Osteocyte (in vitro differentiated cells): ENCODE measurements at places on chromosomes 4 and X. TPM values are rescaled to one million over a fixed set of nuclear protein-coding genes. Genes with fewer than 3 reads are reported as not detected.

DNA sequence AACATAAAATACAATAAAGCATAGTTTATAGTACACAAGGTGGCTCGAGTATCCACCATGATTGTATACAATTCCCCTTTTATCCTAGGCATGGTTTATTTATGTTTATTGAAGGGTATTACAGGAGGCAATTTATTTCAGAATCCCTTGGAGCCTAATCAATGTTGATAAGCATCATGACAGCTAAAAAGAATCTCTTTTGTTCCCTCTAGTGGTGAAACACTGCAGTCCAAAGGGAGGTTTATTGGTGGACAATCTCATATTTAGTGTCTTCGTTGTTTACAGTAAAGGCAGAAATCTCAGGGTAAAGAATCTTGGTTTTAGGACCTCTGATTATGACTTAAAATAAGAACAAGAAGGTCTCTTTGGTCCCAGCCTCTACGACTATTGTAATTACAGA is 1712.5 kb downstream of the C4orf33 start:
- peaks cover 6% of the 10 kb centered on the region for H3K27me3 ChIP-seq
- DNase-seq: no peak
- H3K4me1 ChIP-seq: peaks cover 3% of the 10 kb centered on the region
- H3K4me3 ChIP-seq: no peak overlapping the region
- no peaks in the 10 kb centered on the region for H3K36me3 ChIP-seq

- no peak overlapping the region for H3K4me3 ChIP-seq
- no peaks in the 10 kb centered on the region for H3K36me3 ChIP-seq
- DNase-seq: no peak
- H3K4me1 ChIP-seq: peaks cover 14% of the 10 kb centered on the region
Measured at GRCh38 chrX:15989716-15990115, 133.6 kb upstream of the GRPR start.

GRCh38 chr4:140234697-140235060 is 80.7 kb upstream of the MAML3 start:
- H3K27me3 ChIP-seq: no peaks in the 10 kb centered on the region
- no peak overlapping the region for H3K4me3 ChIP-seq
- DNase-seq: no peak
- no peaks in the 10 kb centered on the region for H3K36me3 ChIP-seq
- no peak overlapping the region for H3K27ac ChIP-seq
- peaks cover 48% of the 10 kb centered on the region for H3K4me1 ChIP-seq

- no peaks in the 10 kb centered on the region for H3K27me3 ChIP-seq
- H3K4me1 ChIP-seq: peaks cover 6% of the 10 kb centered on the region
- no peak overlapping the region for H3K4me3 ChIP-seq
- peaks cover 16% of the 10 kb centered on the region for H3K36me3 ChIP-seq
Measured at GRCh38 chr4:88792268-88792781, 94.7 kb upstream of the NAP1L5 start.

DNA sequence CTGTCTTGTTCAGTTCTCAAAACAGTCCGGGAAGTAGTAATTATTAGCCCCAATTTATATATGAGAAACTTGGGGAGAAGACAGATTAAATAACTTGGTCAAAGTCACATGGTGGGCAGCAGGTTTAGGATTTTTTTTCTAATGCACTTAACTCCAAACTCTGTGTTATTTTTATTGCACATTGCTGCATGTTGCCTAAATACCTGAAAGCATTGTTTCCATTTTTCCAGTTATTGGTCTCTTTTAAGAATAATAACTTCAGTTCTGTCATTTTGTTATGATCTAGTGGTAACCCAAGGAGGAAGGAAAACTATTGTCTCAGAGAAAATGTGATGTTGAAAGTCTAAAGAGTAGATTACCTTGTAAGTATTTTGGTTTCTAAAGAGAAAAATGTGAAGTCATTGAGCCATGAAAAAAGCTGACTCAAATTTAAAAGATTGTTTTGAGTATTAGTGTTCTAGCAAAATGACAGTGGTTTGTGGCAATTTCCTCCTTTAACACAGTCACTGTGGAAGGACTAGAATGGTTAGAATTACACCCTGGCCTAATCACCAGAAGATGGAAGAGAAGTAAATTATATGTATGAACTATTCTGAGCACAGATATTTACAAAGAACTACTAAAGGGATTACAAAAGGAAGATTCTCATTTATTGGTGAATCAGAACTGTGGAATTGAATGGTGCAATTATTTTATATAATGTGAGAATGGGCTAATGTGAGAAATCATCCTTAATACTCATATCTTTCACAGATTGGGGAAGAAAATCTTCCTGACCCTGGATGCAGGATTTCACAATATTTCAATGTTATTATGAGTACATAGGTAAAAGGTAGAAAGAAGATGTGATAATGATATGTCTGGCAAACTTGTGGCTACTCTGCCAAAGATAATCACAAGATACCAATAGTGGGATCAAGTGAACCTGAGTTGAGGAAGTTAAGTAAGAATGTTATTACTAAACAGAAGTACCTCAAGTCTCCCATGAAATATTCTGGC is 21.7 kb upstream of the CXCL8 start:
- no peaks in the 10 kb centered on the region for H3K36me3 ChIP-seq
- H3K4me3 ChIP-seq: no peak overlapping the region
- peaks cover 45% of the 10 kb centered on the region for H3K4me1 ChIP-seq
- DNase-seq: no peak

DNA sequence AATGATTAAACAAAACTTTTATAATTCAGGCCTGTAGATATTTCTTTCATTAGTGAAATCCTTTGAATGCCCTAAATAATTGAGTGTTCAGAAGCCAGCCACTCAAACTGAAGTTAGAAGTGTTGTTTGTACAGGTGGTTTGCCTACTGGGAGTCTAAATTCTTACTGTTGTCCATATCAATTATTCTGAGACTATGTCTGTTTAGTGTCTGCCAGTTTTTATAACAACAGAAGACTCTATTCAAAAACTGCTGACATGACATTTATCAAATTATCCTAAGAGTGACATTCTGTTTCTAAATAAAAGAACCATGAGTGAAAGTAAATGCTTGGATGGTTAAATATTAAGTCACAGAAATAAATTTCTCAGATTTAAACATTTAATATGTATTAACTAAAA is 375.1 kb downstream of the FAT4 start:
- no peak for DNase-seq
- H3K4me1 ChIP-seq: peaks cover 34% of the 10 kb centered on the region
- no peaks in the 10 kb centered on the region for H3K36me3 ChIP-seq
- no peaks in the 10 kb centered on the region for H3K27me3 ChIP-seq
- peak overlapping the region; percentile 68 for H3K27ac ChIP-seq

DNA sequence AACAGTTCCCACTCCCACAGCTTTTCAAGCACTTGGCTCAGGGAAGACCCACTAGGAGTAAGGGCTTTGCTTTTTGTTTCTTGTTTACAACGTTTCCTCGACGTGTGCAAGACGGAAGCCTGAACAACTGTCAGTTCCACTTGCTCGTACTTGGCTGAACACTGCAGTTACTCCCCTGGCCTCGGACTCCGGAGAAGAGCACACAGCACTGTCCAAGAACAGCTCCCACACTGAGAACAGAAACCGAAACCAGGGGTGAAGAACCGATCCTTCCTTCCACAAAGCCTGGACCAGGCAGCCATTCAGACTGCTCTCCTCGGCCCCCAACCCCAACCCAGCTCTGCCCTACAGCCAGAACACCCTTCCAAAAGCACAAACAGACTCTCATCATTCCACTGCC is 25.5 kb downstream of the IRF2 start:
- H3K27ac ChIP-seq: peak overlapping the region; percentile 51
- H3K4me3 ChIP-seq: no peak overlapping the region
- peaks cover 68% of the 10 kb centered on the region for H3K4me1 ChIP-seq

DNA sequence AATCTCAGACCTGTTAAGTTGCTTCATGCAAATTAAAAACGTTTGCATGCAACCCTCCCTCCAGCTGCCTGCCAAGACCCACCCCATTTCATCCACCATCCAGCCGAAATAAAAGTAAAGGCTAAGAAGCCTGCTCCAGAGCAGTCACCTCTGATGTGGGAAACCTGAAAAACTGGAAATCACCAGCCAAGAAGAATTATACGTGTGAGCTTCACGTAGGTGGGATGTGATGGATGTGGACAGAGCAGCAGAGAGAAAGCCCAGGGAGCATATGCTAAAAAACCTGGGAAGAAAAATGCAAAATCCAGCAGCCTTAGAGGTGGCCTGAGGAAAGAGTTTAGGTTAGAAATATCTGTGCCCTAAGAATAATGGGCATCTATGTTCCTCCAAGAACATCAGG is 160.6 kb upstream of the STS start:
- H3K27me3 ChIP-seq: no peaks in the 10 kb centered on the region
- H3K4me1 ChIP-seq: peaks cover 10% of the 10 kb centered on the region
- DNase-seq: no peak
- H3K27ac ChIP-seq: no peak overlapping the region

DNA sequence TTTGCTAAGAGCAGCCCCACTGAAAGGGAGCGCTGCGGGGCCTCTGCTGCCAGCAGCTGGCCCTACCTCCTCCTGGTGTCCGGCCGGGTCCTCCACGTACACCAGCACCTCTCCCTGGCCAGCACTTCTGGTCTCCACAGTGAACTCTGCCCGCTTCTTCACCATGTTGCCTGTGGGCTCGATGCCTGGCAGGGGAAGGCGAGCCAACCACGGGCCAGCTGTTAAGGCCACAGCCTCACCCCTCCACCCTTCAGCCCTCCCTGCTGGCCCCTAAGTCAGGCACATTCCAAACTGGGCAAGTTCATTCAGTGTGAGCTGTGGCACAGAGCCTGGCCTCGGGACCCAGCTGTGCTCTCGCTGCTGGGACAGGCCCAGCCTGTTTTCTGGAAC is 7.8 kb downstream of the FLNA start:
- H3K4me1 ChIP-seq: peaks cover 13% of the 10 kb centered on the region
- no peaks in the 10 kb centered on the region for H3K27me3 ChIP-seq
- H3K36me3 ChIP-seq: peaks cover 15% of the 10 kb centered on the region

GRCh38 chr4:107317611-107318010 is 281.5 kb upstream of the DKK2 start:
- no peaks in the 10 kb centered on the region for H3K36me3 ChIP-seq
- peaks cover 11% of the 10 kb centered on the region for H3K4me1 ChIP-seq
- no peak for DNase-seq
- H3K27me3 ChIP-seq: no peaks in the 10 kb centered on the region

- no peaks in the 10 kb centered on the region for H3K27me3 ChIP-seq
- H3K36me3 ChIP-seq: no peaks in the 10 kb centered on the region
- no peak overlapping the region for H3K4me3 ChIP-seq
- no peak overlapping the region for H3K27ac ChIP-seq
- no peaks in the 10 kb centered on the region for H3K4me1 ChIP-seq
- DNase-seq: no peak
Measured at GRCh38 chrX:87901060-87901459, 383.5 kb downstream of the KLHL4 start.

DNA sequence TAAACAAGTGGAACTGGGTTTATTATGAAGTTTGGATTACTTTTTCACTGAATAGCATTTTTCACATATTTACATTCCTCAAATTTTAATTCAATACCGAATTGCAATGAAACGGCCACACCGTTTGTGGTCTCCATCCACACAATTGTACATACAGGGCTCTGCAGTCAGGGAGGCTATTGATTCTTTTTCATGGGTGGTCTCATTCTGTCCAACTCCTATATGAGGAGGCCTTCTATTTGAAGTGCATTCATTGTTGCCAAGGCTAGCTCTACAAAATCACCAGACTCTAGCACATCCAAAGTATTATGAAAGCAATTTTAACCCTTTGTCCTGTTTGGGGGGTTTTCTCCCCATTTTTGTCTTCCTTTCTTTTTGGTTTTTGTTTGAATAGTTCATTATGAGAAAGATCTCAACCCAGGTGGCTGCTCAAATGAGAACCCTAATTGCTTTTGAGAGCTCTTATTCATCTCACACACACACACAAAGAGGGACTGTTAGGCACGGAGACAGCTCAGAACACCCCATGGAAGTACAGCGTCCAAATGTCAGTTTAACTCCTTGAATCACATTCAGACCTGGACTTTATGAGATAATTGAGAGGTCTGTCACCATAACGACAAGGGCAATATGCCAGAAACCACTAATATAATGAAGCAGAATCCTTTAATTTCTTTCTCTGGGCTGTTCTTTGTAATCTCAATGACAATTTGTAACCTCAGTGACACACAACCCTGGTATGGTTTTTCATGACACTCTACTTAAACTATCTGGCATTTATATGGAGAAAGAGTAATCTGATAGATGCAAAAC is 79.4 kb downstream of the NLGN4X start:
- no peaks in the 10 kb centered on the region for H3K36me3 ChIP-seq
- H3K4me3 ChIP-seq: no peak overlapping the region
- H3K27ac ChIP-seq: no peak overlapping the region
- H3K4me1 ChIP-seq: no peaks in the 10 kb centered on the region
- H3K27me3 ChIP-seq: no peaks in the 10 kb centered on the region

DNA sequence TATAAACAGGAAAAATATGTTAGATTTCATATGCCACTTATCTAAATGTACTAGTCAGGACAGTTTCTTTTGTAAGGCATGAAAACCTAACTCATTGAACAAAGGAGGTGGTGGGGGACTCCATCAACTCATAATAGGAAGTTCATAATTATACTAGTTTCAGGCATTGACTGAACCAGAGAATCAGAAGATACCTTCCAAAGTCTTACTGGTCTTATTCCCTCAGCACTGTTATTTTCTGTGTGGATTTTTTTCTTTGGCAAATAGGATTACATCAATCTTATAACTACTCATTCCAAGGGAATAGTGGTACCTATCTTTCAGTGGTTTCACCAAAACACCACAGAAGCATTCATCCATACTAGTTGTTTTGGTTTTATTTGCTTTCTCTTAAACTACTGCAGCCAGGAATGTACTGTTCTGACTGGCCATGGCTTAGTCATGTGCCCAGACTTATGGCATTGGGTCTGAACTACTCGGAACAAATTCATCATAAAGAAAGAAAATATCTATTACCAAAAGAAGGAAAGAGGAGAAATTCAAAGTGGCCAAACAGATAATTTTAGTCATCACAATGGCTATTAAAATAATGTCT is 273.9 kb downstream of the ARAP2 start:
- H3K4me1 ChIP-seq: no peaks in the 10 kb centered on the region
- no peak for DNase-seq
- H3K27me3 ChIP-seq: peaks cover 9% of the 10 kb centered on the region
- no peak overlapping the region for H3K4me3 ChIP-seq

- H3K4me3 ChIP-seq: no peak overlapping the region
- no peaks in the 10 kb centered on the region for H3K4me1 ChIP-seq
- DNase-seq: no peak
- H3K27ac ChIP-seq: no peak overlapping the region
- H3K27me3 ChIP-seq: no peaks in the 10 kb centered on the region
Measured at GRCh38 chrX:119094819-119095218, 22.0 kb downstream of the CT47C1 start.

Gene UNC5C
- total RNA-seq: 0.70 and 0.71 TPM in 2 replicates

Gene PCSK1N
- total RNA-seq: 13.1 and 14.8 TPM in 2 replicates

Gene FATE1
- not detected in 2 replicates for total RNA-seq
